H54 (cell line): ENCODE measurements at places on chromosomes 16 and 17.

GRCh38 chr16:1763521-1764511 lies 7.5 kb downstream of the NME3 start:
- no peak for DNase-seq

- DNase-seq: no peak
These were observed 26.9 kb downstream of the RND2 start for GRCh38 chr17:43051969-43052368.

DNA sequence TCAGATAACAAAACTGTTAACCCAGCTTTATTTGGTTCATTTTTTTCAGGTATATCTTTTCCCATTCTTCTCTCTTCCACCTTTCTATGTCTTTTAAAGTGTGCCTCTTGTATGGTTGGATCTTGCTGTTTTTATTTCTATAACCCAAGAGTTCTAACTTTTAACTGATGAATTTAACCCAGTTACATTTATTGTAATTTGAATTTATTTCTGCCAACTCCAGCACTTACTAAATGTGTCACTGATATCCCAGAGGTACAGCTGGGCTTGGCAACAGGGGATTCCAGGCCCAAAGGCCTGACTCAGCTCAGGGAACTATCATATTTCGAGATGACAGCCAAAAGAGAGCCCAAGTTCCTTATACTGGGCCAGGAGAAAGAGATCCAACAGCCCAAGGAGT lies 200.1 kb downstream of the GSG1L start:
- no peak for DNase-seq

GRCh38 chr17:1177016-1177700 lies 2.6 kb downstream of the ABR start:
- peak; percentile 74 for DNase-seq

DNA sequence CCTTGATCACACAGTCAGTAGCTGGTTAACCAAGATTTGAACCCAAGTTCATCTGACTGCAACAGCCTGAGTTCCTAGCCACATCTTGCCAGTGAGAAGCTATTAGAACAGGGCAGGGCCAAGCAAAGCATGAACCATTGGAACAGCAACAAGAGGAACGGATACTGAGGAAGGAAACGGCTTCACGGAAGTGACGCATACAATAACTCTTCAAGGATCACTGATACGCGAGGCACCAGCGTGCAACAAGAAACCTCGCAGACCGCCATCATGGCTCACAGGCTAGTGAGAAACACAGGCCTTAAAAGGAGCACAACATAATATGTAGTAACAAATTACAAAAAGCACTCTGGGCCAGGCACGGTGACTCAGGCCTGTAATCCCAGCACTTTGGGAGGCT lies 114.9 kb downstream of the CDYL2 start:
- no peak for DNase-seq

- peak; percentile 85 for DNase-seq
These were observed 4.0 kb upstream of the RPL38 start for GRCh38 chr17:74199306-74200092.
